ENCODE measurements at places on chromosomes 16 and 17. TPM values are rescaled to one million over a fixed set of nuclear protein-coding genes. Genes with fewer than 3 reads are reported as not detected.

DNA sequence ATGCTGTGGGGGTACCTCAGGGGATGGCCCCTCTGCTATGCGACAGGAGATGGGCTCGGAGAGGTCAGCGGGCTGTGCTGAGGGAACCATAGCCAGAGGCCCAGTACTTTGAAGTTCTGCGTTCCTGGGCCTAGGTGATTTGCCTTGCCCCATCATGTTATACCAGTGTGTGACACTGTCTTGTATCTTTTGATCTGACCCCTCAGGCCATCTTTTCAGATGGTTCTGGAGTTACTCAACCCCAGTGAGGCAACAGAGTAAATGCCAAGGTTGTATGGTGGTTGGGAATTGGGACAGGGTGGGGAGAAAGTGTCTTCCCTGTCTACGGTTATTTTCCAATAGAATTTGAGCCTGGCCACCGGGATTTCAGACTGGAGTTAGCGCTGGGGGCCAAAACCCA lies 8.5 kb downstream of the MSI2 start:
- no peak for DNase-seq

RPH3AL gene
- total RNA-seq = 2.2 TPM

DNA sequence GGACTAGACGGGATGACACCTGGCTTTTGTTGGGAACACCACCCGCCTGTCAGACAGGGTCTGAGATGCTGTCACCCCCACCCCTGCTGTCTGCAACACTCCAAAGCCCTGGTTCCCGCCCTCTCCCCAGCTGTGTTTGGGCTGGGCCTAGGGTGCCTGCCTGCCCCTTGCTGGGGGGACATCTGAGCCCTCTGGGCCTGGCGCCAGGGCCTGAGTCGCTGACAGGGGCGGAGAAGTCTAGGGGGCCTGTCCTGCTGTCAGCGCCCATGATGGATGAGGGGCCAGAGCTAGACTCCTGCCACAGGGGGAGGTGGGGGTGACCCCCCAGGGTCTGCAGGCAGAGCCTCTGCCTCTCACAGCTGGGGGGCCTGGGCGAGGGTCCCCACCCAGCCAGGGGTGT lies 7.6 kb upstream of the PKMYT1 start:
- DNase-seq = no peak

ACSM2A gene
- not detected for total RNA-seq

KRT24 gene
- not detected for total RNA-seq

GRCh38 chr16:73383195-73383987 lies 335.5 kb upstream of the ZFHX3 start:
- DNase-seq = no peak

- DNase-seq = no peak
Measured at GRCh38 chr17:6303664-6304063, 131.3 kb downstream of the AIPL1 start.

RNF151 gene
- not detected for total RNA-seq

Measured in HT1080 (cell line).